ENCODE measurements at places on chromosomes 7 and 10.

DNA sequence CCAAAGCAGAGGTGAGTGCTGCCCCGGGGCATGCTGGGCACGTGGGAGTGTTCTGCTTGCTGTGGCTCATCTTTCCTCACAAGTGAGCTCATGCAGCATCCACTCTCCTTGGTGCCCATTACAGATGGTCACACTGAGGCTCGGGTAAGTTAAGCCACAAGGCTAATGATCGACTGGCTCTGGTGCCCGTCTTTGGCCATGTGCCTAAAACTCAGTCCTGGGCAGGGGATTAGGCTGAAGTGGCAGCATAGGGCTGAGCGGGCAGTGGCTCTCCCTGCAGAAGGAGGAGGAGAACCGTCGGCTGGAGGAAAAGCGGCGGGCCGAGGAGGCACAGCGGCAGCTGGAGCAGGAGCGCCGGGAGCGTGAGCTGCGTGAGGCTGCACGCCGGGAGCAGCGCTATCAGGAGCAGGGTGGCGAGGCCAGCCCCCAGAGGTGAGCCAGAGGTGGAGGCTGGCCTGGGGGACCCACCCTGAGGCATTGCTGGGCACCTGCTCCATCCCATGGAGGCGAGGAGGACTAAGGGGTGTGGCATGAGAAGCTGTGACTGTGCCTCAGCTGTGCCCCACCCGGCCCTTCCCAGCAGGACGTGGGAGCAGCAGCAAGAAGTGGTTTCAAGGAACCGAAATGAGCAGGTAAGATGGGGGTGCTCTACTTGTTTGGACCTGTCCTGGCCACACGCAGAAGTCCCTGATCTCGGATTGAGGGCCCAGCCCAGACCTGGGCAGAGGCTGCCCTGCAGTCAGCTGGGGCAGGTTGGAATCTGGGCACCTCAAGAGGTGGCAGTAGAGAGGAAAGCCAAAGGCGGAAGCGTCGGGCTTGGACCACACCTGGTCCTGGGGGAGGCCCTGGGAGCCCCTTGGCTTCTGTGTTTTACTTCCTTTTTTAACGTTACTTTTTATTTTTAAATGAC, 7.3 kb downstream of the PGAM2 start:
- DNase-seq, result no peak

DNA sequence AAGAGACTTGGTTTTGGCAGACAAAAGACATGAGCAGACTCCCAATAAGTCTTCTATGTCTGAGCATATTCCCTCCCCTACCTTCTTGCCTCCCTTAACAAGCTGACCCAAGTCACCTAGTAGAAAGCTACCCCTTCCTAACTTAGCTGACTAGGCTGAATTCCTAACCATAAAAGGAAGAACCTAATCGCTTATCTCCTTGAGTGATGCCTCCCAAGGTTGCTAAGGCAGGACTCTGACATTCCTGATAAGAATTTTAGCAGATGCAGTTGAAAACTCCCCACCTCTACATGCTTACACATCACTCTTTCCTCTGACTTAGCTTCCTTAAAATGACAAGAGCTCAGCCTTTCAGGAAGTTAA, 704.7 kb upstream of the MBL2 start:
- no peak for DNase-seq

GRCh38 chr7:140489026-140489359, 9.7 kb upstream of the MKRN1 start:
- DNase-seq, result no peak

GRCh38 chr10:30987463-30987862, 44.2 kb downstream of the ZNF438 start:
- DNase-seq, result no peak

- DNase-seq, result no peak
Measured at GRCh38 chr10:121833387-121833786, 94.4 kb downstream of the ATE1 start.

DNA sequence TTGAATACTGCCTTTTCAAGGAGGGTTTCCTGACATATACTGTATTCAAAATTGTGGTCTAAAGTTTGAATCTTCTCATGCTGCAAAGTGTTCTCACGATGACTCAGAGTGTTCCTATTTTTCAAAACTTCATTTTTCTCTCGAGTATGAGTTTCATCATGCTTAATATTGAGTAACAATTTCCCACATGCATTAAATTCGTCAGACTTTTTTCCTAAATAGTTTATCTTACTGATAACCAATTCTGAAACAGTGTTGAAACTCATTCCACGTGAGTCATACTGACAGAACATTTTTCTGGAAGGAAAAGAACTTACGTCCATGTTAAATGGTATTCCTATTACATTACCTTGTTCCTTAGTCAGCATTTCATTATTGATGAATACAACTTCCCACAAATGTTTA, 44.1 kb downstream of the ZNF33B start:
- DNase-seq, result no peak

DNA sequence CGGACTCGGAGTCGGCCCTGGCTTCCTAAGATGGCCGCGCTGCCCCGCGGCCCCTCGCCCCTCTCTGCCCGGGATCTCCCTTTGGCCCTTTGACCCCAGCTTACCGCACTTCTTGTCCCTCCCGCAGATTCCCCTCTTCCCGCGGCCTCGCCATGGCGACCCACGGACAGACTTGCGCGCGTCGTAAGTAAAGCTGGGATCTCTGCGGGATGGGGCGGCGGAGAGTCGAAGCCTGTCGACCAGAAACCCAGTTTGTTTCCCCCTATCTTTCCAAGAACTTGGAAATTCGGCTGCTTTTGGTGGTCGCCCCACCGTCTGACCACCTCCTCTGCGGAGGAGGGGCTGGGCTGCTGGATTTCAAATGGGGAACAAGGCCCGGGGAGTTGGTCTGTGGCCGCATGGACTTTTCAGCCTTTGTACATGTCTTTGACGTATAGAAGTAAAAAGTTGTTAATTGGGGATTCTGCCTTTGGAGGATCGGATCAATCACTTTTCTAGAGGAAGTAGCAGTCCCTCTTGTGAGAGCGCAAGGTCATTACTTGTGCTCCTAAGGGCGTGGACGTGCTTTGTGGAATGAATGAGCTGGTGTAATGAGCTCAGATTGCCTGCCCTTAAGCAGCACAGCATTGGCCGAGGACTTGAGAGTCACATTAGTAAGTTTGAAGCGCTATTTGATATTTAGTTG, 553 bp downstream of the VDAC2 start:
- no peak for DNase-seq

- DNase-seq, result no peak
Measured at GRCh38 chr7:84204655-84205054, 10.1 kb upstream of the SEMA3A start.

DNA sequence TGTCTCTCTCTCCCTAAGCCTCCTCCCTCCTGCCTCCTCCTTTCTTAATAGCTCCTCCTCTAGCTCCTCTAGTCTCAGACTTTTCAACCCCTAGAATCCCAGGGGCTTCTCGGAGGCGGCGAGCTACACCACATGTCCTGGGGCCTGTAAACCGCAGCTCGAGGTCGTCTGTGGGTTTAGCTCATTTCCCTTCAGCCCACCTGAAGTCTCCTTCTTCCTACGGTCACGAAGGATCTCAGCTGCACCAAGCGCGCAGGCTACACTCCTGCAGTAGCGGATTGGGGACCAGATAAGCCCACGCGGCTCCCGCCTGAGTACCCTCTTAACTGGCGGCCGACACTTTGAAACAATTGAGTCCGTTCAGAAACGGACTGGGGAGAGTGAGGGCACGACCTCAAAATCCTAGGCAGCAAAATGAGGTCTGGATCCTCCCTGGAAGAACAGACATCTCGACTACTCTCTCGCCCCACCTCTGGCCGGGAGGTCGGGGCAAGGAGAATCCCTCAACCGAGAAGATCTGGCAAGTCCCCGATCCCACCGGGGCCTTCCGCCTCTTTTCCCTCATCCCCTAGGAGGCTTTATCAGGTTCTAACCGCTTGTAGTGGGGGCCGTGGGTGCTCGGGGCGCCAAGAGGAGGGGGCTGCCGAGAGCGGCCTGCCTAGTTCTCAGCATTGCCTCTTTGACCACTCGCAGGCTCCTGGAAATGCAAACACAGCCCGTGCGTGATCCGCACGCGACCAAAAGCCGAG, 1.3 kb upstream of the SORCS3 start:
- no peak for DNase-seq

GRCh38 chr10:59287587-59288255, 74.6 kb downstream of the FAM13C start:
- no peak for DNase-seq

- DNase-seq, result no peak
Measured at GRCh38 chr10:78028438-78029268, 662 bp downstream of the POLR3A start.

- peak; percentile 32 for DNase-seq
Measured at GRCh38 chr7:150631084-150631826, 930 bp downstream of the GIMAP6 start.

DNA sequence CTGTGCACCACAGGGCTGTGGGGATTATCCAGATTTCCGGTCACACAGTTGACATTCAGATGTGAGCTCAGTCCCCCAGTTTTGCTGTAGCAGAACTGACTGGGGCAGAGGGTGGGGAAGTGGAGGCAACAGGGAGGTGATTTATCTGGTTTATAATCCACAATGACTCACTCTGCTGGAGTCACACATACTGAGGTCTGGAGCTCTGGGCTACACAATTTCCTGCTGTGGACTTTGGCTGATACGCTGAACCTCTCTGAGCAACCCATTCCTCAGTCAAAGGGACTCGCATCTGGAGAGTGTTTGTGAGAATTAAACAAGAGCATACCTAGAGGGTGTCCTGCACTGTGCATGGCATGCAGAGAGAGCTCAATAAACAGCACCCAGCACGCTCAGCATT, 64.8 kb upstream of the PLPP4 start:
- no peak for DNase-seq

- DNase-seq, result no peak
Measured at GRCh38 chr10:60444494-60445064, 54.9 kb upstream of the ANK3 start.

DNA sequence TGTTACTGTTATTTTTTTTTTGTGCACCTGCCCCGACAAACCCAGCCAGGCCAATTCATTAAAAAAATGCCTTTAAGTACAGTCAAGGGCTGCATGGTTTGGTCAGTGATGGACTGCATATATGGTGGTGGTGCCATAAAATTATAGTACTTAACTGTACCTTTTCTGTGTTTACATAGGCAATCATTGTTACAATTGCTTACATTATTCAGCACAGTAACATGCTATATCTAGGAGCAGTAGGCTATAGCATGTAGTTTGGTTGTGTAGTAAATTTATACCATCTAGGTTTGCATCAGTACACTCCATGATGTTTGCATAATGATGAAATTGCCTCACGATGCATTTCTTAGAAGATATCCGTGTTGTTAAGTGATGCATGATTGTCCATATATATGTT, 58.0 kb downstream of the STK31 start:
- no peak for DNase-seq

GRCh38 chr10:122703483-122704448, 4.1 kb upstream of the C10orf120 start:
- peak; percentile 26 for DNase-seq

DNA sequence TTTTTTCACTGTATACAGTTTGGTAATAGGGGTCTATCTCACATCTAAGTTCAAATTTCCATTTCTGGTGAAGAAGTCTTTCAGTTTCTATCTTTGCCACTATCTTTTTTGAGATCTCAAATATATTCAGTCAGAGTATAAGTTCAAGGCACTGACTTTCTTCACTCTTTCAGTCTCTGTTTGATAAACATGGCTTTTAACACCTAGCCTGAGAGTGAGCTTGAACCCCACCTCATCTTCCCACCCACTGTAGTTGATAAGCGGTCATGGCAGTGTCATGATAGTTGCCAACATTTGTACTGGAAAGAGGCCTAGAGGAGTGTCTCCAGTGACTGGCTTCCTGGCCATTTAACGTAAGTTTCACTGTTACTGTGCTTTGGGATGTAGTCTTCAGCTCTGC, 41.2 kb upstream of the AGR3 start:
- no peak for DNase-seq
